ENCODE measurements at places on chromosomes 16 and 17.

DNA sequence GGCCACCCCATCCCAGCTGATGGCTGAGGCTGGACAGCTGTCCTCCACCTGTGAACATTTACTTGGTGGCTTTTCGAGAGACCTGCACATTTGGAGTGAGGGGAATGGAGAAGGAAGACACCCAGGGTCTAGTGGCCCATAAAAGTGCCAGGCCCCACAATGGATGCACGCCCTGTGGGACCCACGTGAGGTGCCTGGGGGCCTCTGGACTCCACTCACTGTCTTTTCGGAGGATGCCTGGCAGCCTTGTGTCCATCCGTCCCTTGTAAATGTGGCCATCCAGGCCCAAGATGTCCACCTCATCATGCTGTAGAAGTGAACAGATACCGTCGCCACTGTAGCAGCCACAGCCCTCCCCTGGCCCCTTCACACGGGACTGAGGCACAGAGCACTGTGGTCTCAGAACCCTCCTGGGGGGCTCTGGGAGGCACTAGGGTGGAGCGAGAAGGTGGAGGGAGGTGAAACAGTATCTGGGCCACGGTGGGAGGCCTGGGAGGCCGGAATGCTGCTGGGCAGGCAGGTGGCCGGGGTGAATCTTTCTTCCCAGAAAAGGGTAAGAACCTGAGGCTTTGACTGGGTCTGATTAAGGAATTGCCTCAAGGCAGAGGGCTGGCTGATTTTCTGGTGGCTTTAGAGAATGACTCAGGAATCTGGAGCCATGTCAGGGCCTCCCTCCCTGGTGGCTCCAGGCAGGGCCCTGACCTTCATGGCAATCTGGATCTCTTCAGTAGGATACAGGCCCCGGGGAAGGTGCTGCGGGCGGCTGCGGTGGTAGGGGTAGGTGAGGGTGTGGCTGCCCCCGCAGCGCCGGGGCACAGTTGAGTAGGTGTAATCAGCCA is 11.5 kb downstream of the UBALD2 start:
- DNase-seq: no peak

DNA sequence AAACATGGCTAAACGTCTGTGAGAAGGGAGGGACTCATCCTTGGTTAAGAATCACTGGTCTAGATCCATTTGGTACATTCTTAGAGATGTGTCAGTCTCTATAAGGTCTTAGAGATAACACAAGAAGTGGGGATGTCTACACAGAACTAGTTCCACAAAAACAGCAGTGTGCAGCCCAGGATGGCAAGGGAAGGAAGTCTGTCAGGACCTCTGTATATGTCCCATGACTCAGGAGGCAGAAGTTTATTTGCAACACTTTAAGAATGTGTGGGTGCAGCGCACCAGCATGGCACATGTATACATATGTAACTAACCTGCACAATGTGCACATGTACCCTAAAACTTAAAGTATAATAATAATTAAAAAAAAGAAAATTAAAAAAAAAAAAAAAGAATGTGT is 548.5 kb upstream of the SOX9 start:
- DNase-seq: no peak

DNA sequence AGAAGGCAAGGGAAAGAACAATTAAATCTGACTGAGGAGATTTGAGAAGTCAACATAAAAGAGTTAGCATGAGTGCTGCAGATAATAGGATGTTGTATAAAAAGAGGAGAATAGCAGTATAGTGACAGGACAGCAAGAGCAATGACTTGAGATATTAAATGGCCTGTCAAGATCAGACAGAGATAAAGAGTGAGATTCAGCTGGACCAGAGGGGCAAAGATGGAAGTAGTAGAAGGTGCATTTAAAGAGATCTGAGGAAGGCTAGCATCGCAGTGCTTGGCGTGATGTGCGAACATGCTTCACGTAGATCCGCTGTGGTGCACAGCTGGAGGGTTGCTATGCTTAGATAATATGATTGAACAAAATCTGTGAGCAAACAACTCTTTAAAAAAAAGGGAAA is 1422.6 kb upstream of the CDH8 start:
- no peak for DNase-seq

GRCh38 chr16:17084130-17084529 is 386.6 kb downstream of the XYLT1 start:
- no peak for DNase-seq

- no peak for DNase-seq
Observed at GRCh38 chr17:29618272-29619065, 4.2 kb downstream of the CORO6 start.

DNA sequence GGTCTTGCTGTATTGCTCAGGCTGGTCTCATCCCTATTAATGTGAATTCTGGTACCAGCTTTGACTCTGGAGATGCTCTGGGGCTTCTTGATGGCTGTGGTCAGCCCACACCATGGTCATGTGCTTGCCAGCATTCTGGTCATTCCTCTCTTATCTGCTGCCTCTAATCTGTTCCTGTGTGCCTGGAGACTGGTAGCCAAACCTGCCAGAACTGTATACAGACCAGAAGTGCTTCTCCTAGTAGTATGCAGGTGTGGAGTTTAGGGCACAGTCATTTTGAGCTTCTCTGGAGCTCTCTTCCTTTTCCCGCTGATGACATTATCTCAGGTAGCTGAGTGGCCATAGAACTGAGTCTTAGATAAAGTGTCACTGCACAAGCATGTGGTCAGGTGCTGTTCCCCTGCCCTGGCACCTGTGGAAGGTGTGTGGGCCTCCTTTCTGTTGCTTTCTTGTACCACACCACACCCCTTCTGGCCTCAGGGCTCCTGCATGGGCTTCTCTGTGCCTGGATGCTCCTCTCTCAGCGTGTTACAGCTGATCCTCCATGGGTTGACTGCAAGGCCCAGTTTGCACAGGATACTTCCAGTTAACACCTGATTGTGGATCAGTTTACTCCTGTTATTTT is 162.7 kb downstream of the SPECC1 start:
- DNase-seq: no peak

DNA sequence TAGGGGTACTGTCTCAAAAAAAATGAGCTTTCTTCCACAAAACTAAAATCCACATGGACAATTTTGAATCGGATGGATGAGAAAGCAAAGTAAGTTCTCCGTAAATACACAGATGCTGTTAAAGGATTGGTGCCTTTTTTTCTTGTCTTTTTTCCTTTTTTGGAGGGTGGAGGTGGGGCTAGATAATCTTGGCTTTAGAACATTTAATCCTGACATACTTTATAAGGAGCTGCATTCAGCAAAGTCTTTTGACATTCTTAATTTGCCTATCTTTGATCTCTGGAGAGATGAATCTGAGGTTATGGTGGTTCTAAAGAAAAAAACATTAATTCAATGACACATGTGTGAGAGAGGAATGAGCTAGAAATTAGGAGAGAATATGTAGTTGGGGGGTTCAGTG is 312.3 kb upstream of the KCNJ16 start:
- no peak for DNase-seq

DNA sequence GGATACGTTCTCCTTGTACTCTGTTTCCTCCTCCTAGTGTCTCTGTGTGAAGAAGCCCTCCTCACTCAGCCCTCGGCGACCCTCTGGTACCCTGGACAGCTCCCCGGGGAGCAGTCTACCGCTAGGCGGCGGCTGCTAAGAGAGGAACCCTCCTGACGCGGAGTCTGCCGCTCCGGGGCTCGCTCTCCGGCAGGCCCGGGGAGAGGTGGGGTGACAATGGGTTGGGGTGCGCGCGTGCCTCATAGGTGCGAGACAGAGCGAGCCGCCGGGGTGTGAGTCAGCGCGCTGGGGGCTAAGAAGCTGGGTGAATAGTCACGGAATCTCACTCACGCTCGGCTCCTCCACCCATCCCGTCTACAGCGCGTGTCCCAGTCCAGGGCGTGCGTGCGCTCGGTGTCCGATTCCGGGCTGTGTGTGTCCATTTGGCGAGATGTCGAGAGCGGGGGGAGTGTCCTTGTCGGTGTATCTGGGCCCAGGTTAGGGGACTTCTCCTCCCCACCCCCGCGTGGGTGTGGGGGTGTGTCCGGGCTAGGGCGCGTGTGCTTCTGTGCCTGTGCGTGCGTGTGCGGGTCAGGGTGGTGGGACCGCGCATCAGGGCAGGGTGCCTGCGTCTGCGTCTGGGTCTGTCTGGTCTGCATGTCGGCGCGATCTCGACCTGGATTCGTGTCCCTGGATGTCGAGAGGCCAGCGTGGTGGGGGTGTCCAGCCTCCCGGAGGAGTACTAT is 577 bp upstream of the HS3ST2 start:
- DNase-seq: no peak

DNA sequence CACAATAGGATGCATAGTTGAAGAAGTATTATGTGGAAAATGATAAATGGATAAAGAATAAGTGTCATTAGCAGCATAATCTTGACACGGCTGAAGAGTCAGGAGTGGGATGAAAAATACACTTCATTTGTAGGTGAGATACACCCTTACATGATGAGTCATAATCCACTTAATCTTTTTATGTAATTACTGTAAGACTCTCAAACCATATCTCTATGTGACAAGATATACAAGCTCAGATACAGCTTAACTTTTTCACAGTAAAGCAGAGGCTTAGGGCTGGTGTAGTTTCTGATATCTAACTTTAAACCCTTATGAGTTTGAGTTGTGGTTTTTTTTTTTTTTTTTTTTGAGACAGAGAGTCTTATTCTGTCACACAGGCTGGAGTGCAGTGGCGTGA is 101.2 kb downstream of the FTO start:
- no peak for DNase-seq

- no peak for DNase-seq
Observed at GRCh38 chr16:59356144-59356543, 622.0 kb upstream of the GOT2 start.

DNA sequence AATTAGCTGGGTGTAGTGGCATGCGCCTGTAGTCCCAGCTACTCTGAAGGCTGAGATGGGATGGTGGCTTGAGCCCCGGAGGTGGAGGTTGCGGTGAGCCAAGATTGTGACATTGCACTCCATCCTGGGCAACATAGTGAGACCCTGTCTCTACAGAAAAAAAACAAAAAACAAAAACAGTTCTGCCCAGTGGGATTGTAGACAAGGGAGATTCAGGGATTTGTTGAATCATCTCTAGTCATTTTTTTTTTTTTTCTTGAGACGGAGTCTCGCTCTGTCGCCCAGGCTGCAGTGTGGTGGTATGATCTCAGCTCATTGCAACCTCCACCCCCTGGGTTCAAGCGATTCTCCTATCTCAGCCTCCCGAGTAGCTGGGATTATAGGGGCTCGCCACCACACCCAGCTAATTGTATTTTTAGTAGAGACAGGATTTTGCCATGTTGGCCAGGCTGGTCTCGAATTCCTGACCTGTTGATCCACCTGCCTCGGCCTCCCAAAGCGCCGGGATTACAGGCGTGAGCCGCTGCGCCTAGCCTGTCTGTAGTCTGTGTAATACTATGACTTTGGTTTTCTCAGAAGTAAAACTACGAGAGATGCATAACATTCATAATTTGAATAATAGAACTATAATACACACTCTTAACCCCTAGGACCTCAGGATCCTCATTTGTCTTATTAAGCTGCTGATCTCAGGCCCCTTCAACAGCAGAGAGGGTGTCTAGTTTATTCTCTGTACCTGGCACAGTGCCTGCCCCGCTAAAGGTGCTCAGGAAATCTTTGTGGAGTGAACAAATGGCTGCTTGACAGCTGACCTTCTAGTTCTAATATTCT is 1.4 kb downstream of the TEN1 start:
- DNase-seq: no peak

DNA sequence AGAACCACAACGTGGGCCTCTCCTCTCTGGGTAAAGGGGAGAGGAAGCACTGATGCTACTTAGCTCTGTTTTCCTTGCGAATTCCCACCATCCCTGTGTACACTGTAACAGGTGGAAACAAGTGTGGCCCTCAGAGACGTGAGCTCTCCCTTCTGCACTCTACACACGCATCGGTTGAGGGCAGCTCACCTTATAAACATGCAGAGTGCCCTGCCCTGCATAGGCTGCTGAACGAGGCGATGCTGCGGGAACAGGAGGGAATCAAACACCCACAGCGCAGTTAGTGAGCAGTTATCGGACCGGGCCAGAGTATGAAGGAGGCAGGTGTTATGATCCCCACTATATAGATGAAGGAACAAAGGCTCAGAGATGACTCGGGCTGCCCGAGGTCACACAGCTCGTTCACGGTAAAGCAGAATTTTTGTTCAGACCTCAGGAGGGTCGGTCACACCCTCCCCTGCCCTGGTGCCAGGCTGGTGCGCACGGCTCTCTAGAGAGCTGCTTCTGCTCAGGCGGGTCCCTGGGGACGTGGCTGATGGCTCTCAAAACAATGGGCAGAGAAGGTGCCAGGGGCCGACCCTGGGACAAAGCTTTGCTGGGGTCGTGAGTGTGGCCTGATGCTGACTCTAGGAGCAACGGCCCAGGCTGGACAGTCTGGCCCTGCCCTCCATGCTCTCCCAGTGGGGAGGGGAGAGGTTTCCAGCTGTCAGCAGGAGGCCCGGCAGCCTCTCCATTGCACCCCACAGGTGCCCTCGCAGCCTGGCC is 68.5 kb downstream of the RPH3AL start:
- DNase-seq: no peak

Data from GM04503 (cell line).